OCI-M1 (cell line): ENCODE measurements at places on chromosomes 2 and 18.

DNA sequence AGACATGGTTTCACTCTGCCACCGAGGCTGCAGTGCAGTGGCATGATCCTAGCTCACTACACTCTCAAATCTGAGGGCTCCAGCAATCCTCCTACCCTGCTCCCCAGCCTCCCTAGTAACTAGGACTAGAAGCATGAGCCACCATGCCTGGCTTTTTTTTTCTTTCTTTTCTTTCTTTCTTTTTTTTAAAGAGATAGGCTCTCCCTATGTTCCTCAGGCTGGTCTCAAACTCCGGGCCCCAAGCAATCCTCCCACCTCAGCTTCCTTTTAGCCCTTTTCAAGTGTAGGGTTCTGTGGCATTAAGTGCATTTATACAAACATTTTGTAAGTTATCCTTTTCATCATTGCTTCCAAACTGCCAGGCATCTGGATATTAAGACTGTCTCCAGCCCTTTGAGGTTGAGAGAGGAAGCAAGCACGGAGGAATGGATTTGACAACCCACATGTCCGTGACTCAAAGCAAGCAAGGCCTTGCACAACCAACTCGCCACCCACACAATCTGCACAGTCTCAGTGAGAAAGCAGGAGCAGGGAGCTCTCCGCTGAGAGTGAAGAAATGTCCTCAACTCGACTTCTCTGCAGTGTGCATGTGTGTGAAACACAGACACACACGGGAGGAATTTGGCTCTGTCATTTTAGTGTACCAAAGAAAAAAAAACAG lies 65.6 kb downstream of the ATP8B1 start:
- no peak for DNase-seq

GRCh38 chr2:239789711-239790110 lies 235.4 kb downstream of the NDUFA10 start:
- no peak for DNase-seq

DNA sequence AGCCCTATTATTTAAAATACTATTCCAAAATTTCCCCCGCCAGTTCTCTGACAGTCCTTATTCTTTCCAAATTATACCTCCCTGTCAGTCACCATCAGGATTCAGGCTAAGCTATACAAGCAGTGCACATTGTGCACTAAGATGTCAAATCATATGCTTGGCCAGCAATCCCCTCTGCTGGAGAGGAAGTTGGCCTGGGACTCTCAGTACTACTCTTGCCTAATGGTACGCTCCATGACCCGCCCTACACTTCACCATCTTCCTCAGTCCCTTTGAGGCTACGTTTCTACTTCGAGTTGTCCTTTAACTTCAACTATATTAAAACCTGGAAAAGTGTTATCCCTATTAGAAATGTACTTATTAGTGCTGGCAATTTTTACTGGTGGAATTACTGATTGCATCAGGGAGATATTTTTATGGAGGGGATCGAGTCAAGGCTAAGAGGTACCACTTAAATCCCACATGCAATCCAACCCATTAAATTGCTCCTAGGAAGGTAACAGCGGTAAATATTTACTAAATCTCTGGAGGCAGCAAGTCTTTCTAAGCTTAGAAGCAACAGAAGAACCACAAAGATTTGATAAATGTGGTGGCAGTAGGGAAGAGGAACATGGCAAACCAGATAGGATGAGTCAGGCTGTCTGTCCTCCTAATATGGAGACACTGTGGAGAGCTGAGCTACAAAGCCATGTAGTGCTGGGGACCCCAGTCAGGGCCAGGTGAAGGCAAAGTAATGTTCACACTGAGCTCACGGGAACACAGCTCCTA lies 2.7 kb downstream of the USP40 start:
- DNase-seq: peak; percentile 72

- DNase-seq: no peak
Observed at GRCh38 chr18:13268158-13269012, 49.8 kb downstream of the LDLRAD4 start.

DNA sequence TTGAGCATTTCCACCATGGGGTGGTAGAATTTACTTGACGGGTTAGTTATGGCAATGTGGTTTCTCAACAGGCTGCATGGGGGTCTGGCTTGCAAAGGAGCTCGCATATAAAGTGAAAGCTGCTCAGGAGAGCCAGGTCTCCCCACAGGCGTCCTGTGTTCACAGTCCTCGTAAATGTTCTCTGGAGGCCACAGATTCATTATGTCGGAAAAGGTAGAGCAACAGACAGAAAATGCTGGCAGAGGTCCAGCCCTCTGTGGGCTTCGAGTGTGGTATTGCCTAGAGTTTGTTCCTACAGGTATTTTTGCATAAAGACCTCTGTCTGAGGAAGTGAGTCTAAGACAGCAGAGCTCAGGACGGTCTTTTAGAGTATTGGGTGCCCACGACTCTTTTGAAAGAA lies 96.4 kb downstream of the CDCA7 start:
- DNase-seq: no peak

- no peak for DNase-seq
Observed at GRCh38 chr18:37665346-37665745, 99.7 kb upstream of the CELF4 start.

- no peak for DNase-seq
Observed at GRCh38 chr2:70516596-70516995, 37.0 kb downstream of the TGFA start.

DNA sequence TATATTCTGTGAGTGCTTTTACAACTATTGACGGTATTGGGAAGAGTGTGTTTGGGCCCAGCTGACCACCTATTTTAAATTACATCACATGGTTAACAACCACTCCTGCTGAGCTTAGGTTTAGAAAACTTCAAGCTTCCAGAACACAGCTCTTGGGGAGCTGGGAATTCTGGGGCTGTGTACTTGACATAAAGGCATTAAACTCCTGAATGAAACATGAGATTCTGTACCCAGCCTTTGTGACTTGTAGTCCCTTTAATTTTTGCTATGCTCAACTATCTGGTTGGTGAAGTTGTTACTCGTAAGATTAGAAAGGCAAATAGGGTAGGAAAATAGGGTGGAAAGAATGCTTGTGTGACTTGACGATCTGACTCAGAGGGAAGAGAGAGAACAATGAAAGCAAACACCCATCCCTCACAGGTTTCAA lies 66.9 kb downstream of the LTBP1 start:
- no peak for DNase-seq

- DNase-seq: peak; percentile 67
Observed at GRCh38 chr2:138503087-138503442, 1.5 kb downstream of the SPOPL start.

- no peak for DNase-seq
Observed at GRCh38 chr2:156394033-156394741, 42.0 kb upstream of the GPD2 start.

GRCh38 chr2:44866152-44866551 lies 75.3 kb upstream of the SIX3 start:
- no peak for DNase-seq

- DNase-seq: no peak
Observed at GRCh38 chr18:8339952-8340351, 269.3 kb upstream of the RAB12 start.

DNA sequence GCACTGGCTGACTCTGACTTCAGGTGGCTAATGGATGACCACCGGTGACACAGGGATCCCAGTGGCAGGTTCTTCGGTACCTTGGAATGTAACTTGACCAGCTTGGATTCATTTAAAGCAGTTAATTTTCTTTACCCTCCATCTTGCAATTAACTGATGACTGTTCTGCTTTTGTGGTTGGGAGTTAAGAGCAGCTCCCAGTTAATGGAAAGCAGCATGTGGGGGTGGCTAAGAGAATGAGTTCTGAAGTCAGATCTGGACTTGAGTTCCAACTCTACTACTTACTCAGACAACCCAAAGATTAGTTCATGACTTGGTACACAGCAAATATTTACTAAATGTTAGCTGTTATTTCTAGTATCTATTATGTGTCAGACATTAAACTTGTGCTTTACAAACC lies 58.5 kb downstream of the FAM228A start:
- no peak for DNase-seq

- no peak for DNase-seq
Observed at GRCh38 chr2:239005586-239005985, 157.7 kb downstream of the TWIST2 start.

DNA sequence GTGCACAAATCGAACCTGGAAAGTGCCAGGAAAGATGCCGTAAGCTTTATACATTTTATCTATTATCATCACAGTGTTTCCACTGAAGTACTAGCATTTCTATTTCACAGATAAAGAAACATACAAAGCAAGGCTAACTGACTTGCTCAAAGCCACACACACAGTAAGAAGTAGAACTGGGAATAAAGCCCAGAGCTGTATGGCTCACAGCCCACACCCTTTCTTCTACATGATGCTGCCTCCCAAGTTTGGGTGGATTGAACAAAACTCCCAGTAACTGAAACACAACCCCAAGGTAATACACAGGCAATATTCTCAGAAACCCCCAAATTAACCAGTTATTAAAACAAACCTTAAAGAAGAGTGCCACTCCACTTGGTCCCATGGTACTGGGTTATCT lies 11.2 kb downstream of the SAP130 start:
- no peak for DNase-seq

DNA sequence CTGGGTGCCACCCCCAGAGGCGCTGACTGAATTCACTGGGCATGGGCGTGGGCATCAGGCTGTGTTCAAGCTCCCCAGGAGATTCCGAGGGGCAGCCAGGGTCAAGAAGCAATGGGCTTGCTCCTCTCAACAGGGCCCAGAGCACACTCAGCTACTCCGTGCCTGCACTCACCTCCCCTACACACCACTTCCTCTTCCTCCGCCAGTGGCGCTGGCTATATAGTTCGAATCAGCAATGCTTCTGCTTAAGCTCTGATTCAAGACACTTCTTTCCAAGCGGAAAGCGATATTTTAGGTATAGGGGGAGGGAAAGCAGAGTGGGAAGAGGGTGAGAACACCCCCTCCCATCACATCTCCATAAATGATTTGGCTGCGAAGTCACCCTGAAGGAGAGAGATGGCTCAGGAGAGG lies 42.1 kb downstream of the CRACDL start:
- DNase-seq: no peak

GRCh38 chr2:215828528-215829184 lies 184.7 kb downstream of the MREG start:
- peak; percentile 88 for DNase-seq

DNA sequence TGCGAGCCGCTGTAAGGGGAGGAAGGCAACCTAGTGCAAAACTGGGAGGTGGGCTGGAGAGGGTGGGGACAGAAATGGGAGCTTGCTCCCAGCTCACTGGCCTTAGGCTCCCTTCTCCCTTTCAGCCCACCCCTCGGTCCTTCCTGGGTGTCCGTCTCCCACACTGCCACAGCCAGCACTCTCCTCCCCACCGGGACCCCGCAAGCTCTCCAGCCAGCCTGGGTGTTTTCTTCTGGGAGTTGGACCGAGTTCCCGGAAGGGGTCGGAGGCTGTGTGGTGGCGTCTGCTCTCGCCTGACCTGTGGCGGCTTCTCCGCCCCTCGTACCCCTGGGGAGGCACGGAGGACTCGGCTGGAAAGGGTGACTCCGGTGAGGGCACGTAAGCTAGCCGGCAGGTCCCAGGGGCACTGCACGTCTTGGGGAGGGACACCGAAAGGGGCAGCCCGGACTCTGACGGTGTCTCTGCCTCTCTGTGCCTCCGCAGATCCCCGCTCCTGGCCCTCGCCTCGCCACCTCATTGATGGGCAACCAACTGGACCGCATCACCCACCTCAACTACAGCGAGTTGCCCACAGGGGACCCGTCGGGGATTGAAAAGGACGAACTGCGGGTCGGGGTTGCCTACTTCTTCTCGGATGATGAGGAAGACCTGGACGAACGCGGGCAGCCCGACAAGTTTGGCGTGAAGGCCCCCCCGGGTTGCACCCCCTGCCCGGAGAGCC lies 1.1 kb downstream of the LRATD1 start:
- DNase-seq: no peak

GRCh38 chr2:117888897-117889296 lies 74.4 kb downstream of the DDX18 start:
- DNase-seq: no peak

- no peak for DNase-seq
Observed at GRCh38 chr18:74278058-74278457, 13.7 kb downstream of the CYB5A start.

GRCh38 chr2:23384551-23385343 lies at the start of gene KLHL29:
Gene KLHL29 (plus strand): TSS chr2:23385179. CDS start chr2:23562197, 177,018 bp downstream.
- DNase-seq: peak; percentile 17

- DNase-seq: no peak
Observed at GRCh38 chr2:231017231-231017598, 20.1 kb upstream of the C2orf72 start.

- DNase-seq: peak; percentile 68
Observed at GRCh38 chr2:103161456-103162289, 399.8 kb downstream of the TMEM182 start.

DNA sequence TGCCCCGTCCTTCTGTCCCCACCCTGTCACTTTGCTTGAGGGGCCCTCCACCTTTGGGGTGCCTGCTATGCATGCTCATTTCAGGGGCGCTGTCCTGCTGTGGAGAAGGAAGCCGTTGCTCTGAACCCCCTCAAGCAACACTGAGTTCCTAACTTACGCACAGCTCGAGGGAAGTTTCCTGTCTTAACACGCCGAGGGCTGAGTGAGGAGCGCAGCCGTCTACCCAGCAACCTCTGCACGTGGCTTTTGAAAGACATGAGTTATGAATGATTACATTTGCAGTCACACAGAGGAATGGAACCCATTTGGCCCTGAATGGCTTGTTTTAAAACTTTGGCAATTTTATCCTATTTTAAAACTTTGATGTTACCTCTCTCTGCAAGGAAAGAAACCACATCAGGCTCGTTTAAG lies 14.0 kb downstream of the RAMP1 start:
- no peak for DNase-seq

DNA sequence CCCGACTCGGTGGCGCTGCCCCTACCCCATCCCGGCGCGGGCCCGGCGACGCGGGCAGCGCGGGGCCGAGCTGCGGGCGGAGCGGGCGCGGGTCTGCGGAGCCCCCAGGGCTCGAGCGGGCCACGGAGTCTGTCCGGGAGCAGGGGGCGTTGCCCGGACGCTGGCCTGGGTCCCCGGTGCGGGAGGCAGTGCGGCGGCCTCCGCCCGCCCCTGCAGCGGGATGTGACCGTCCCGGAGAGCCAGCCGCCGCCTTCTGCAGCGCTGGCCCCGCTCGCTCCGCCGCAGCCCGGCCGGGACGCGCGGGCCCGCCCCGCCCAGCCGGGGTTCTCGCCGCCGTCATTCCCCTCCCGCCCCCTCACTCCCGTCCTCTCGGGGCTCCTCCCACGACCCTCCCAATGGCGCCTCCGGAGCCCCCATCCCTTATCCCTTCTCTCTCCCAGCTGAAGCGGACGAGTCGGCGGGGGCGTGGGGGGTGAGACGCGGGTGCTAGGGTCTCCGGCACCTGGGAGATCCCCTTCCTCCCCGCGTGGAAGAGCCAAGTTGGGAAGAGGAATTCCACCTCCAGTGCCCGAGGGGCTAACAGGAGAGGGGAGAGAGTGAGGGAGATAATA lies at the start of gene FNDC4:
TSS of gene FNDC4 (minus strand) at position 257 of the 611 bp plus-strand sequence. CDS start 521 bp downstream, outside the sequence.
- no peak for DNase-seq

DNA sequence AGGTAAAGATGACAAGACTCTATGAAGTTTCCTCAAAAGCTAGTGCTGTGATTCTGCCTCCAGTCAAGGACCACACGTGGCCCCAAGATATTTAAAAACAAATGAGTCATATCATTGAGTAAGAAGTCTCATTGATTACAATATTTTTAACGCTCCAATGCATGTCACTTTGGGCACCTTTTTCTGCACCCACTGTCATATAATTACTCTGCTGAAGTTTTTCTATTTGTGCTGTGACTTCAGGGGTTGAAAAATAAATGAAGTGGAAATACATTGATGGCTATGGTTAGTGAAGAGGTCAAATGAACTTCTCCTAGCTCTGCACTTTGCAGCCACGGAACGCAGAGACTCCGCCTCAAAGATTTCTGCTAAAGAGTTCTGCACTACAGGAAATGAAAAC lies 344.3 kb upstream of the KYNU start:
- no peak for DNase-seq
